ENCODE measurements at places on chromosomes 2 and 18.

DNA sequence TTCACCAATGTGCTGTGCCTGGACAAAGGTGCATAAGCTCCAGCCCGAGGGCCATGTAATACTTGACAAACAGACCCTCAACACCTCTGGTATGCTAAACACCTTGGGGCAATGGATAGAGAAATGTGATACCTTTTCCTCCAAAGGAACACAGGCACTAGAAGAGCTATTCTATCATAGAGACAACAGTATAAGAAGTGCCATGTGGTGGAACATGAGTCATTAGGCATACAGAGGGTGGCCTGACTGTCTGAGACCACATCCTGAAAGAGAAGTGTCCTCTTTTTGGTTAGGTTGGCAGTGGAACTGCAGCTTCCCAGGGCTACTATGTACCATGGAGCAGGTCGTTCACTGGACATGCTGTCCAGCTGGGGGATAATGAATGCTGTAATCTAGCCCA is 153.9 kb downstream of the INSIG2 start:
- DNase-seq, result no peak

- DNase-seq, result no peak
Measured at GRCh38 chr2:15348636-15349035, 212.5 kb downstream of the NBAS start.

GRCh38 chr2:238467792-238468191 is 41.1 kb downstream of the ASB1 start:
- no peak for DNase-seq

DNA sequence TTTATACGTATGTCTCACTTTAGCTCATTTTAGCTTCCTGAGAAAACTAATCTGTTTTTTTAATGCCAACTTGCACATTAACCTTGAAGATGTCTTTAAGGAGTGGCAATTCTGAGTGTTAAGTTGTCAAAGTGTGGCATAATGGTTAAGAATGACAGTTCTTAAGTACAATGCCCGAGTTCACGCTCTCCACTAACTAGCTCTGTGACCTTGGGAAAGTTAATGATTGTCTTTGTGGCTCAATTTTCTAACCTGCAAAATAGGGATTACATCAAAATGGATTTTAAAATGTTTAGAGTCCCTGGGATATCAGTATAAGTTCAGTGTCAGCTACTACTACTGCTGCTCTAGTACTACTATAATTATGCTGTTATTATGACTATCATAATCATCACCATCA is 409.7 kb downstream of the SOCS6 start:
- no peak for DNase-seq

DNA sequence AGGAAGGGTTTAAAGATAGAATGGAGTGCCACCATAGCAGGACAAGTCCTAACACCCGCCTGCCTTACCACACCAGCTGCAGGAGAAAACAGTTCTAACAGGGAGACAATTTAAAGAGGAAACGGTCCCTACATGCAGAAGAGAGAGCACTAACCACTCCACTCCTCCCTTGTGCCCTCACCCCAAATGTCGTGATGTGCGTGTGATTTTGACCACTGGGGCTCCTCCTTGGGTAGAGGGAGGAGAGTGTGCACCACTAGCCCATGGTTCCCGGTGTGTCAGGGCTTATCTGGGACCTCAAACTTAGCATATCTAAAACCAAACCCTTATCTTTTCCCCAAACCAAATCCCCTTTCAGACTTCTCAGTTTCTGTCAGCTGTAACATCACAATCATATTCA is 105.5 kb upstream of the CCDC68 start:
- DNase-seq, result no peak

DNA sequence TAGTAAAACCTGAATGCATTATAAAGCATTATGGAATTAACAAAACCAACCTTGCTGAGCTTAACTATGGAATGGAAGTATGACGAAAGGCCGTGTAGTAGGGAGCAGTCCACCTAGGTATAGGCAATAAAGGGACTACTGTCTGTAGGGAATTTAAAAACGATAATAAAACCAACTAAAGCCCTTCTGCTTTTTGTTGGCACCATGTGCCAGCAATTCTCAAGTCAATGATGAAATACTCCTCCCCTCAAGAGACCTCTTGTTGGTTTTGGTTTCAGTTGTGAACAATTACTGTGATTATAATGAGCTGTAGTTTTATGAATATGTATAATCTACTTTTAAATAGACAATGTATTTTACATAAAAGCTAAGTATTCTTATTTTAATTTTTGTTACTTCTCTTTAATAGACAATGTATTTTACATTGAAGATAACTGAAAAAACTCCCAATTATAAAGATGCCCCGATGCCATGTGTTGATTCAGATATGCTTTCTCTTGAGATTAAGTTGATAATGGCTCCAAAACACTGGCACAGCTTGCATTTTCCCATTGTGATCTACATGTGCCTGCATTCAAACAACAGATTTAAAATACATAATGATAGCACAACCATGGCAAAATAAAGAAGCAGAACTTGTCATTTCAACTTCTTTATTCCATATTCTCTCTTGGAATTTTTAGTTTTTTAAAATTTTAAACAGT is 55.5 kb upstream of the ZDBF2 start:
- no peak for DNase-seq

DNA sequence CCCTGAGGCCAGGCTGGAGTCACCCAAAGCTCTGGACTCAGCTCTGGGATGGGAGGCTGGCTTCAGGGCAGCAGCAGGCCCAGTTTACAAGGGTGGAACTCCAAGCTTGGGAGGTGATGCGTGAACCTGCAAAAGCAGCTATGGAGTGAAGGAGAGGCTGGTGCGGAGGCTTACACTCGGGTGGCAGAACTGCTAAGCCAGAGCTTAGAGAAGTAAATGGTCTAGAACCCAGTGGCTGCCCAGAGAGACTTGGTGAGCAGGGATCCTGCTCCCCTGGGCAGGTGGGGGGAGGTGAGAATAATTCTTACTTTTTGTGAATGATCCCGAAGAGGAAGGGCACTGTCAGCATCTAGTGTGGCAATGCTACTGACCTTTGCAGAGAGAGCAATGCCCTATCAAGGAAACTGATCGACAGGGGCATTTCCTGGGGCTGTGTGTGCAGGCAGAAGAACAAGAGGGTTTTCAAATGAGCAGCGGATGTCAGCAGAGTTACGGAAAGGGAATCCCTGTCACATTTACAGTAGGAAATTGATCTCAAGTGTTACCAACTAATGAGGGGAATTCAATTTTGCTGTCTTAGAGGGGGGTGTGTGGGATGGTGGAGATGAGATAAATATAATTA is 80.4 kb downstream of the TGFA start:
- DNase-seq, result no peak

DNA sequence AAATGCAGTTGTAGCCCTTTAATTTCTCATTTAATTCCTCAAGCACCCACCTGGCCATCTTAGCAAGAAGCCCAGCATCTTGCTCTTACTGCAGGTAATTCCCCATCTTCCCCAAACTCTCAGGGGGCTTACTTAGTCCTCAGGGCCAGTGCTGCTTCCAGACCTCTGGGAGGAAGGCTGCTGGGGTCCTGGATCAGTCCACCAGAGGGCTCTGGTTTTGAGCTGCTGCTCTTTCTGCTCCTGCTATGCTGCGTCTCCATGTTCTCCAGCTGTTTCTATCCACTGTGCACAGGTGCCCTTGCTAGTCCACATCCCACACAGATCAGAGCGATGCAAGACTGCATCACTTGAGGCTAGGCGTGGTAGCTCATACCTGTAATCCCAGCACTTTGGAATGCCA is 34.5 kb upstream of the TMEM87B start:
- DNase-seq, result no peak

GRCh38 chr2:204170411-204170810 is 233.8 kb downstream of the ICOS start:
- DNase-seq, result no peak

- DNase-seq, result no peak
Measured at GRCh38 chr2:18436503-18437005, 123.9 kb downstream of the RDH14 start.

DNA sequence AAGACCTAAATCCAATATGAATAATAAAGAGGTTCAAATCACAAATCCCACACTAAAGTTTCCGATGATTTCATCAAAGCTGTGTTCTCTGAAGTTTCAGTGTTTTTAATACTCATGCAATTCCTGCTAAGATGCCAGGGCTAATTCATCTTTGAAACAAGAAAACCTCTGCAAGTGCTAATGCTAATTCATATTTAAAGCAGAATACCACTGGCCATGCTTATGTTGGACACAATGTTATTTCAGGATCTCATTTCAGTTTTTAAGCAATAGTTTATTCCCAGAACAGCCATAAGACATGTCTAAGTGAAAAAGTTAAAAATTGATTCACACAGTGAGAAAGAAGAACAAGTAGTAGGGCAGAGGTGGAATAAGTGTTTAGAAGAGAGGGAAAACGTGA is 62.8 kb downstream of the GRB14 start:
- no peak for DNase-seq

DNA sequence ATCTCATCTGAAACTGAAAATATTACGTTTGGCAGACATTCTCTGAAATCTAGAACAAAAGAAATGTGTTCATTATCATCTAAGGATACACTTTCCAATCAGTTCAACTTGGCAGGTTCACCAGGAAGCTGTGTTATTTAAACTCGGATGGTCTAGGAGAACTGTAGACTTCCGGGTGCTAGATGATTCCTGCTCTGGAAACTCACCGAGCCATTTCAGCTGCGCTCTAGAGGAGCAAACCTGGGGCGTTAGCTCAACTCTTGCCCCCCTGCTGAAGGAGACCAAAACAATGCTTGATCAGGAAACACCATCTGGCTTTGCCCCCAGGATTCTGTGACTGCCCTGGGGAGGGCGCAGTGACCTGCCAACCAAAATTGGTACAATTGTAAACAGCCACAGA is 22.9 kb downstream of the MLPH start:
- no peak for DNase-seq

- no peak for DNase-seq
Measured at GRCh38 chr18:48122376-48122775, 191.9 kb upstream of the SMAD2 start.

DNA sequence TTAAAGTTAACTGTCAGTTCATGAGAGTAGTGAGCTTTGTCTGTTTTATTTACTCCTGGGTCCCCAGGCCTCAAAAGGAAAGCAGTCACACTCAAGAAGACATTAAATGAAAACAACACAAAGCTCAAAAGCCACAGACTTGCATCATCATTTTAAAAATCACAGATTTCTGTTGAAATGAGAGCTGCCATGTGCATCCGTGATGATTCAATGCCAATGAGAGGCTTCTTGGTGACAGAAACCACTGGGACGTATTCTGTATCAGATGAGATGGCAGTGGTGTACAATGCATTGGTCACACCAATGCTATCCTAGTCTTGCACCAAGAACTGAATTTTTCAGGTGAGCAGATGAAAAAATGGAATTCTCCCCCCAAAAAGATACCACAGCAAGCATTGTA is 204.8 kb downstream of the ANAPC1 start:
- DNase-seq, result no peak

Measured in HuH-7.5 (cell line).